ENCODE measurements at places on chromosomes 5 and 9.

GRCh38 chr9:129459547-129460322, 161.2 kb downstream of the C9orf50 start:
- DNase-seq = no peak

DNA sequence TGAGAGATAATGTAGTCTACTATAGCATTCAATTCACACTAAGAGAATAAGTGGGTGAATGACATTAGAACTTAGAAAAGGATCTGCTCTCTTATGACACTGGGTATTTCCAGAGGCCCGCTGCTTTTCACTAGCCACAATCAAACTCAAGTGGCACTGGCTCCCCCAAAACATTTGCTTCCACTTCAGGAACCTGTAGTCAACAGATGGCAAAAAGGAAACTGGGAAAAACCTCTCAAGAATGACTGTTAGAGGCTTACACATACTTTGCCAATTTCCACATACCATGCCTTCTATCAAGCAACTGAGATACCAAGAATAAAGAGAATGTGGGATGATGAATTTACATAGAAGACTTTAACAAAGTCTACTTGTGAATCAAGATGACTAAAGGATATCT, 11.2 kb downstream of the POC5 start:
- DNase-seq = no peak

DNA sequence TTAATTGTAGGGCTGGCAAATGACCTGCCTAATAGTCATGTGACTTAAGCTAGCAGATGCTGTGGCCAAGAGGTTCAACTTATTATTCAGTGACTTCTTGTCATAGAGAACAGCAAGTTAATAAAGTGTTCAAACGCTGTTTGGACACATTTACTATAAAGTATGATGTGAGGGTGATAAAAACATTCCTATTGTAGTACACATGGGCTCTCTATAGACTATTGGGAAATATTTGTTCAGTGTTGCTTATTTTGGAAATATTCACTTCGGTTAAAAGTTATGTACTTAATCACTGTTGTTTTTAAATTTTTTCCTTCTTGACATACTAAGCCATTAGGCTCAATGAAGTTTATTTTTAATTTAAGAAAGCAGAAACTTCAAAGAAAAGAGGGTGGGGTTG, 345.0 kb downstream of the NNT start:
- DNase-seq = no peak

GRCh38 chr5:149174847-149175234, 33.5 kb downstream of the ABLIM3 start:
- no peak for DNase-seq

DNA sequence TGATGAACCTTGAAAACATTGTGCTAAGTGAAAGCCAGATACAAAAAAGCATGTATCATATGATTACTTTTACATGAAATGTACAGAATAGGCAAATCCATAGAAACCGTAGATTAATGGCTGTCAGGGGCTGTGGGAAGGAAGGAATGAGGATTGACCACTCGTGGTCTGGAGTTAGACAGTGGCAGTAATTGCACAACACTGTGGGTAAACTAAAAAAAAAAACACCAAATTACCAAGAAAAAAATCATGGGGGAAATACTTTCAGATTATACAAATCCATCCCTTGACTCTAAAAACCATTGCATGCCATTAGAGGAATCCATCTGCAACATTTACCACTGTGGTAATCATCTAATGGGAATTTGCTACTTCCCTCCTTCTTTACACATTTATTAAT, 140.0 kb downstream of the SIL1 start:
- peak; percentile 73 for DNase-seq

DNA sequence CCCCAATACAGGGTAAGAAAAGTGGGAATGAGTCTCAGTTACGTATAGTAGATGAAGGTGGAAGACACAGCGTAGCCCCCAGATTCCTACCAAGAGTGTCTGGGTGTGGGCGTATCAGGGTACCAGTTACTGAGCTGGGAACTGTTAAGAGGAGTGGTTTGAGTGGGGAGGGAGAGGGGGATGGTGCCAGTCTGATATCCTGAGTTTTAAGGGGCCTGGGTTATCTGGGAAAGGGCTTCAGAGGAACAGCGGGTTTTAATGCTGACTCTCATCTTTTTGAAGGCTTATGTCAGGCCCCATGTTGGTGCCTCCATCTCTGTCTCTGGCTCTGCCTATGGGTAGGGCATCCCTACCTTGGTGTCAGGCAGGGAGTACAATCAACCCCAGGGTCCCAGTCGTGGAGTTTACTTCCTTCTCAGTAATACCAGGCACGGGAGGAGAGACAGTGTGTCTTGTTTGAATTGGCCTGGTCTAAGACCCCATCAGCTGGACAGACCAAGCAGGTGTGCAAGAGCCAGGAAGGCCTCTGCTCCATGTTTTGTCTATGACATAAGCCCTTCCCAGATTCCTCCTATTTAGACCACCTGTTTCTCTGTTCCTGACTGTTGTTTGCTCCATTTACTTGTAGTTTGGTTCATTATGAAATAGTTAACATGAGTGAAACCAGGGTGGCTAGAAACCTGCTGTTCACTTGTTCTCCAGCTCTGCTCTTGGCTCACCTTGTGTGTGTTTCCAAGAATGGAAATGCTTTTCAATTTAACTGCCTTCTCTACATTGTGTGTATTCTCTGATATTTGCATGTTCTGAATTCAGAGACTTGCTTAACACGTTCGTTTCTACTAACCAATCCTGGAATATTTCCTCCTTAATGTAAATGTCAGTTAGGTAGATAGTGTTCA, 125.6 kb downstream of the DAB2IP start:
- DNase-seq = no peak

- DNase-seq = no peak
Observed at GRCh38 chr9:95139126-95139525, 178.4 kb downstream of the FANCC start.

GRCh38 chr5:11854936-11855335, 49.3 kb downstream of the CTNND2 start:
- no peak for DNase-seq

DNA sequence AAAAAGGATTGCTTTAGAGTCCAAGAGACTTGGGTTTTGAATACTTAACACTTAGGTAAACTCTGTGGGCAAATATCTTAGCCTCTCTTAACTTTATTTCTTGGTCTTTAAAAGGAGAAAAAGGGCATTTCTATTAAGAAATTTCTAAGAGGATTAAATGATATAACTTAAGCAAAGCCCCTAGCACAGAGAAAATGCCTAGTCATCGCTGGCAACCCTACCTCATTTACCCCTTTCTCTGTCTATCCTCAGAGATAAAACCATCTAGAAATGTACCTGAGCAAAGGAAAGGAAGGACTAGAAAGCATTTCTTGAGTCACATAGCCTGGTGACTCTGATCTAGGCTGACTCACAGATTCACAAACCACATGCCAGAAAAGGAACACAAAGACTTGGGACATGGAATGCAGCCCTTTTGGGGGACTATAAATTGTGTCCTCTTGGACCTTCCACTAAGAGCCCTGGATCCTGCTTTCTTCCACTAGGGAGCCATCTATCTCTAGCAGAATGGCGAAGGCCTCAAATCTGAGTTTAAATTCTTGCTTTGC, 120.6 kb downstream of the FOXD1 start:
- no peak for DNase-seq

Data from cardiac muscle cell (in vitro differentiated cells and primary cell).